ENCODE measurements at places on chromosomes 3 and 15.
A peak's percentile ranks its signal among the peaks of the same experiment; 100 is the strongest.

- H3K4me3 ChIP-seq: no peak overlapping the region
- no peaks in the 10 kb centered on the region for H3K36me3 ChIP-seq
- peaks cover 9% of the 10 kb centered on the region for H3K27me3 ChIP-seq
- no peaks in the 10 kb centered on the region for H3K4me1 ChIP-seq
Measured at GRCh38 chr3:14796403-14797077, 22.2 kb upstream of the FGD5 start.

- H3K27ac ChIP-seq: peak overlapping the region; percentile 8
- H3K36me3 ChIP-seq: peaks cover 12% of the 10 kb centered on the region
- no peaks in the 10 kb centered on the region for H3K27me3 ChIP-seq
- peaks cover 35% of the 10 kb centered on the region for H3K4me1 ChIP-seq
- peak; percentile 20 for DNase-seq
- peak overlapping the region; percentile 1 for H3K4me3 ChIP-seq
Measured at GRCh38 chr3:102057781-102058421, 208.6 kb downstream of the NFKBIZ start.

DNA sequence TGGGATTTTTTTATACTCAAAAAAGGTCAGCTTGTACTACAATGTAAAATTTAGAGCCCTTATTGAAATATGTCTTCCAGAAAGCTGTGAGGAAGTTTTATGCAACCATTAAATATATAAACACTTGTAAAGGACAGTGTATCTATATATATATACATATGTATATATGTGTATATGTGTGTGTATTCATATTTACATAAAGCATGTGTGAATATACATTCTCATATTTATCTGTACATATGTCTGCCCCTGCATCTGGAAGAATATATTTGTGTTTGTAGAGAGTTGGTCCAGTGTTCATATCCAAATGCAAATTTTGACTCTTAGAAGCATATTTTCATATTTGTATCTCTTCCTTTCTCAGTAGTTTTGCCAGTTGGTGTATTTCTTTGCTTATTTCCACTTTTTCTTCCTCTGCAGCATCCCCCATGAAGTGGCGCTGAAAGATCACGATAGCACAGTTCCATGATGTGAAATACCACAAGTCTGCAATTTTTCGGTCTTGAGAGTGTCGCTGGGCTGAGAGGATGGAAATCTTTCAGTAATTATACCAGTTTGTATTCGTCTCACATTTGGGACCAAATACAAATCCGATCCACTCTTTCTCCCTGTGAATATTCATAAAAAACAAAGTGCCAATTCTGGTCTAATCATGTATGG is 311.7 kb upstream of the DPH6 start:
- no peak for DNase-seq
- no peaks in the 10 kb centered on the region for H3K4me1 ChIP-seq
- H3K36me3 ChIP-seq: no peaks in the 10 kb centered on the region
- H3K27ac ChIP-seq: no peak overlapping the region

DNA sequence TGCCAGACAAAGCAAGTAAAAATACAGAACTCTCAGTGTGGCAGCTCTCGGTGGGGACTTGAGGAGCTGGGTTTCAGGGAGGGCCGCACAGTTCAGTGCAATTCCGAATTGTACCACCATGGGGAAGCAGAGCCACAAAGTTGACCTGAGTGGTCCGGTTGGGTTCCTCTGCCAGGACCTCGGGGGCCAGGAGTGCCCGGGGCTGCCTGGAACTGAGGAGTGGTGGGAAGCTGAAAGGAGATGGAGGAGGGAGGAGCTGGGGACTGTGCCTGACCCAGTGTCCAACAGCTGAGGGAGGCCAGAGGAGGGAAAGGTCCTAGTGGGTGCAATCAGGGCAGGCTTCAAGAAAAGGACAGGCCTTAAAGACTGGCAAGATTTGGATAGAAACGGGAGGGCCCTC is 32.2 kb upstream of the TRH start:
- peak; percentile 6 for DNase-seq
- H3K4me3 ChIP-seq: no peak overlapping the region
- peaks cover 2% of the 10 kb centered on the region for H3K27me3 ChIP-seq
- no peaks in the 10 kb centered on the region for H3K4me1 ChIP-seq
- no peaks in the 10 kb centered on the region for H3K36me3 ChIP-seq

- H3K4me3 ChIP-seq: no peak within 1 kb of the TSS
- no peak within 1 kb of the TSS for H3K27ac ChIP-seq
- no peaks in the 10 kb centered on the region for H3K36me3 ChIP-seq
Measured at GRCh38 chr3:127915115-127915936, at the start of gene KBTBD12. Gene KBTBD12, plus strand, starts transcription at chr3:127915232. Its CDS starts 7,830 bp downstream, at chr3:127923062.

GRCh38 chr3:68931406-68932149 is 769 bp downstream of the TAFA4 start:
- no peak for DNase-seq
- H3K4me3 ChIP-seq: no peak overlapping the region
- peaks cover 60% of the 10 kb centered on the region for H3K27me3 ChIP-seq
- no peaks in the 10 kb centered on the region for H3K36me3 ChIP-seq
- H3K4me1 ChIP-seq: no peaks in the 10 kb centered on the region
- no peak overlapping the region for H3K27ac ChIP-seq

- no peak overlapping the region for H3K4me3 ChIP-seq
- H3K27ac ChIP-seq: no peak overlapping the region
- peaks cover 30% of the 10 kb centered on the region for H3K36me3 ChIP-seq
- H3K4me1 ChIP-seq: peaks cover 95% of the 10 kb centered on the region
- H3K27me3 ChIP-seq: peaks cover 3% of the 10 kb centered on the region
- DNase-seq: no peak
Measured at GRCh38 chr3:99865321-99865720, 47.7 kb downstream of the CMSS1 start.

DNA sequence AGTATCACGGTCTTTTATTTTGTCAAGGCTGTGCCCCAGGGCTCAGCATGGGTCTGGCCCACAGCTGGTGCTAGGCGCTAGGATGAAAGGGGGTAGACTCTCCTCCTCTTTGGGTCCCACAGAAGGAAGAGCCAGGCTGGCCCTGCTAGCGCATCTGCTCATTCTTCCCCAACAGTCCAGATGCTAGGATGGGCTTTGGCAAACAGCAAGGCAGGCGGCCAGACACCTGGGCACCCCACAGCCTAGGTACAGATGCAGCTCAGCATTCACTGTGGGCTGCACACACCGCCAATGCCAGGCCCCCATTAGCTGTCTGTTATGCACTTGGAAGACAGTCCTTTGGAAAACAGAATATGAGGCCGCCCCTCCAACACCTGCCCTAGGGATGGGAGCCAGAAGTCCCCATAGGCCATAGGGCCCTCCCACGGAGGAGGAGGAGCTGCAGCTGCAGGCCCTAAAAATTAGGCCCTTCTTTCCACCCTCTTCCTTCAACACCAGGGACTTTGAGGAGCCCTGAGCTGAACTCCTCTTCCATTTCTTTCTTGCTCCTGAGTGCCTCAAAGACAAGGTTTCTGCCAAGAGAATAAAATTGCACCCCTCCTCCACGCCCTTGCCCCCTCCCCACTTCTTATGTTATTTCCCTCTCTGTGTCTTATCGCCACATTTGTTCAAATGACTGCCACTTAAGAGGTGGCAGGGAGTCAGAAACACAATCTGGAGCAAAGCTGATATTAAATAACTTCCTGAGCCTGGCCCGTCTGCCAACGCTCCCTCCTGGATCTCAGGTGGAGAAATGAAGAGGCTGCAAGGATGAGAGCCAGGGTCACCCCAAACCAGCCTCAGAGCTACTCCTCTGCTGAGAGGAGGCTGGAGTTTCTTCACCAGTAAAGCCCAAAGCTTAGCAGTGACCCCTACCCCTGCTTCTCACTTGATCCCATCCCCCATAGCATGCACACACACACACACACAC is 13.7 kb downstream of the NTRK3 start:
- DNase-seq: no peak
- no peaks in the 10 kb centered on the region for H3K36me3 ChIP-seq
- H3K27ac ChIP-seq: no peak overlapping the region
- no peak overlapping the region for H3K4me3 ChIP-seq
- no peaks in the 10 kb centered on the region for H3K4me1 ChIP-seq
- H3K27me3 ChIP-seq: peaks cover 8% of the 10 kb centered on the region

DNA sequence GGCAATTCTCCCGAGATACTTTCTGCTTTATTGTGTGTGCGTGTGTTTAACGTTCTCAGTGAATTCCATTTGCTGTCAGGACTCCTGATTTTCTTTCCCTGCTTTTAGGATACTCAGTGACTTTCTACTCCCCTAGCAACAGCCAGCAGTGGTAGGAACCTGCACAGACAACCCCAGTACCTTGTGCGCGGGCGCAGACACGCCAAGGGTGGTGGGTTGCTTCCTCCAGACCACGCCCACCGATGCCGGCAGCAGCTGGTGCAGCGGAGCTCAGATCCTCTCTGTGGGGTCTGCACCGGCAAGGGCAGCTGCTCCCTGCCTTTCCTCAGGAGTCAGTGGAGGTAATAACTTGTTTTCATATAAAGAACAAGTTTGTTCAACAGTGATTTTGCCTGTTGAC is 225.1 kb upstream of the NDN start:
- H3K4me3 ChIP-seq: no peak overlapping the region
- no peaks in the 10 kb centered on the region for H3K27me3 ChIP-seq
- DNase-seq: no peak

DNA sequence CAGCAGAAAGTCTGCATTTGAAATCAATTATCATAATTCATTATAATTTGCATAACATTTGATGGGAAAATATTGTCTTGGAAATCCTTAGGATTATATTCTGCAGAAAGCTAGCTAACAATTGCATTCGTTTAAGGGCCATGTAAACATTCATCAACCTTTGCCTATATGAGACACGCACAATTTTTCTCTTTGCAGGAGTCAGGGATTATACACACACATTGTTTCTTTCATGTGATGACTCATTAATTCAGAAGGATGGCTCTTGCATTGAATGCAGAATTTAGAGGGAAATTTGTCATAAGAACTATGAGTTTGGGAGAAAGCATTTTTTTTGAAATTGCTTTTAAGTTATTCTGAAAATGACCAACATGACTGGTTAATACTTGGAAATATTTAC is 844.7 kb downstream of the DIPK2A start:
- no peaks in the 10 kb centered on the region for H3K36me3 ChIP-seq
- no peak overlapping the region for H3K27ac ChIP-seq
- no peaks in the 10 kb centered on the region for H3K27me3 ChIP-seq
- no peaks in the 10 kb centered on the region for H3K4me1 ChIP-seq

DNA sequence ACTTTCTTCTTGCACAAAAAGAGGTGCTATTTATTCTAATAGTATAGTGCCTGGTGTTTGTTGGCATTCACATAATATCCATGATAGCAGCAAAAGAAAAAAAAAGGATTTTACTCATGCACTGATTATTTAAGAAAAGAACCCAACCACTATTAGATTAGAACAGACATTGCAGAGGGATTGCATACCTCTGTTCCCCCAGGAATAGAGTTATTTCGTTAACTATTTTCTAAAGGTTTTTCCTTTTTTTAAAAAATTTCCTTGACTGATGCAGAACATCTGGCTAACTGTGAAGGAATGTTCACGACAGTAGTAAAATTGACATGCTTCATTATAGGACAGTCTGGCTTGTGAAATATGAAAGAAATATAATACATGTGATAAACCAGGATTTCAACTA is 136.6 kb upstream of the PTX3 start:
- H3K27me3 ChIP-seq: peaks cover 5% of the 10 kb centered on the region
- H3K27ac ChIP-seq: no peak overlapping the region
- H3K36me3 ChIP-seq: no peaks in the 10 kb centered on the region
- no peak overlapping the region for H3K4me3 ChIP-seq

GRCh38 chr15:68277131-68277602 is 378 bp upstream of the FEM1B start:
- peak overlapping the region; percentile 96 for H3K27ac ChIP-seq
- peaks cover 63% of the 10 kb centered on the region for H3K4me1 ChIP-seq
- peak overlapping the region; percentile 100 for H3K4me3 ChIP-seq
- H3K27me3 ChIP-seq: no peaks in the 10 kb centered on the region

GRCh38 chr3:134338516-134339261 is 35.6 kb downstream of the AMOTL2 start:
- H3K4me1 ChIP-seq: no peaks in the 10 kb centered on the region
- no peak overlapping the region for H3K4me3 ChIP-seq
- H3K27ac ChIP-seq: no peak overlapping the region
- no peaks in the 10 kb centered on the region for H3K36me3 ChIP-seq
- DNase-seq: no peak
- no peaks in the 10 kb centered on the region for H3K27me3 ChIP-seq

GRCh38 chr3:124760601-124761000 is 30.3 kb downstream of the UMPS start:
- no peak for DNase-seq
- no peak overlapping the region for H3K27ac ChIP-seq
- peaks cover 4% of the 10 kb centered on the region for H3K27me3 ChIP-seq
- no peak overlapping the region for H3K4me3 ChIP-seq

DNA sequence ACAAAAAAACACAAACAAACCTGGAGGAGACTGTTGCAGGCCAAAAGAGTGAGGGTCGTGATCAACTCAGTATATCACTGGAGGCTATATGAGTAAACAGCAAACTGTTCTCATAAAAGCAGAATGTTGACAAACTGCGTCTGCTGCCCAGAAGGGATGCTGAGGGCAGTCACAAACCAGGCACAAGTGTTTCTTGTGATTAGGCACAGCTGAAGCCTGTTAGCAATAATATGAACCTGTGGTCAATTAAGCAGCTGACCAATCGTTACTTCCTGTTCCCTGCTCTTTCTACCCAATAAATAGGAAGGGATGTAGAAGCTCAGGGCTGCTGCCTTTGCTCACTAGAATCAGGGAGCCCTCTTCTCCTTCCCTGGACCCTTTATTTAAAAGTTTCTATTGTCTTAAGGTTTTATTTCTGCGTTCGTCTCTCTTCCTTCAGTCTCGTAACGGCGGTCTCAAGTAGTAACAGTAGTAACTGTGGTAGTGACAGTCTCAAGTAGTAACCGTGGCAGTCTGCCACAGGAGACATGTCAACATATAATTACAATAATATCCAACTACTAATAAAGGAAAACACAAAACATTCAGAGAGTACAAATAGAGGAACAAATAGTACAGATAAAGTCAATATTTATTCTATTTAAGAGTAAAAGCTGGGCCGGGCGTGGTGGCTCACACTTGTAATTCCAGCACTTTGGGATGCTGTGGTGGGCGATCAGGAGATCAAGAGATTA is 698.4 kb upstream of the CCDC54 start:
- no peak for DNase-seq
- H3K27me3 ChIP-seq: peaks cover 4% of the 10 kb centered on the region
- H3K27ac ChIP-seq: no peak overlapping the region
- H3K4me1 ChIP-seq: no peaks in the 10 kb centered on the region

GRCh38 chr3:59578129-59578528 is 528.3 kb upstream of the CFAP20DC start:
- peaks cover 4% of the 10 kb centered on the region for H3K4me1 ChIP-seq
- H3K36me3 ChIP-seq: no peaks in the 10 kb centered on the region
- H3K27me3 ChIP-seq: no peaks in the 10 kb centered on the region

DNA sequence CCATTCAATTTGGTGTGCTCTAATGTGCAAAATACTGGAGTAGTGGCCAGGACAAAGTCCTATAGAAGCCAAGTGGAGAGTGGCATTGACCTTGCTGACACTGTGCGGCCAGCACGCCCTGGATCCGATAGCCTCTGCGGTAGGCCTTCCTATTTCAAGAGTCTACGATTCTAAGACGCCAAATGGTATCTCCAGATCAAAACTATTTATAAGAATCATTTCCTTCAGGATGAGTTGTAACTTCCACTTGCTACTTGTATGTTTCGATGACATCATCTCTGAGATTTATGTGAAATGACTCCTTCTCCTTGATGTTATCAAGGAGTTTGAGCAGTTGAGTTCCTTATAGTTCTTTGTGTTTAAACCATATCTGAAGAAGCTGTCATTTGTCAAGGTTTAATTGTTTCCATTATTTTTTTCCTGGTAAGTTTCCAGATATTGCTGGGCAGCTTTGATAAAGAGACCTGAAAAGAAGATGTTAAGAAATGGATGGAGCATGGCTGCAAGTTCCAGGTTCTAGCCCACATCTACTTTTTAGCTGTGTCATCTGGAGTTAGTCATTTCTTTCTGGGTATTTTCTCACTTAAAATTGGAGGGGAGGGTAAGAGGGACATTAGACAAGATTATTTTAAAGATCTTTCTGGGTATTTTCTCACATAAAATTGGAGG is 71.8 kb downstream of the TMEM44 start:
- no peaks in the 10 kb centered on the region for H3K36me3 ChIP-seq
- no peak for DNase-seq
- H3K27me3 ChIP-seq: peaks cover 27% of the 10 kb centered on the region
- H3K4me1 ChIP-seq: peaks cover 13% of the 10 kb centered on the region
- H3K27ac ChIP-seq: no peak overlapping the region
